ENCODE measurements at places on chromosomes 1 and 21.

GRCh38 chr1:192889082-192889481, 80.2 kb downstream of the RGS2 start:
- no peak for DNase-seq

DNA sequence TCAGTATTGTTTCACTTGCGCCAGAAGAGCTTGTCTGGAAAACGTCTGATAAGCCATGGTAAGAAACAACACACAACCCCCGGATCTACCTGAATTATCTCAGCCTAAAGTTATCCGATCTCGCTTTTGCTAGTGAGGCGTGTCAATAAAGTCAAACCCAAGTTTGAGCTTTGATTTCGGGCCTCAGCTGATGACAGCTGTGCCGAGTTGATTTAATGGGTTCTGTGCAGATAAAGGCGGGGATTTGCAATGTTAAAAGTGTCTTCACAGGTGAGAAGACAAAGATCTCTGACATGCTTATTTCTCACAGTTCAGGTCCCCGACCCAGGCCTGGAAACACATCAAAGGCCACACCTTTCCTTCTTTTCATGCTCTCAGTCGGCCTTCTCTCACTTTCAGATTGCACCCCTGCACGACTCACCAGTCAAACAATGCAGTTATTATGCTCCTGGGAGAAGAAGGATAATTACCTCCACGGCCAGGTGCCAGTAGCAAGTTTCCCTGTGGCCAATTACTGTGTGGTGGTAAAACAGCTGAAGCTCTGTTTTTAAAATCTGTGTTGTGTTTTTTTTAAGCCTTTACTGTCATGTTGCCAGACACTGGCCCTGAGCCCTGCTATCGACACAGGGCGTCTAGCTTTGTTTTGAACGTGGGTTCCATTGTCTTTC, 245.3 kb upstream of the RUNX1 start:
- DNase-seq = no peak

DNA sequence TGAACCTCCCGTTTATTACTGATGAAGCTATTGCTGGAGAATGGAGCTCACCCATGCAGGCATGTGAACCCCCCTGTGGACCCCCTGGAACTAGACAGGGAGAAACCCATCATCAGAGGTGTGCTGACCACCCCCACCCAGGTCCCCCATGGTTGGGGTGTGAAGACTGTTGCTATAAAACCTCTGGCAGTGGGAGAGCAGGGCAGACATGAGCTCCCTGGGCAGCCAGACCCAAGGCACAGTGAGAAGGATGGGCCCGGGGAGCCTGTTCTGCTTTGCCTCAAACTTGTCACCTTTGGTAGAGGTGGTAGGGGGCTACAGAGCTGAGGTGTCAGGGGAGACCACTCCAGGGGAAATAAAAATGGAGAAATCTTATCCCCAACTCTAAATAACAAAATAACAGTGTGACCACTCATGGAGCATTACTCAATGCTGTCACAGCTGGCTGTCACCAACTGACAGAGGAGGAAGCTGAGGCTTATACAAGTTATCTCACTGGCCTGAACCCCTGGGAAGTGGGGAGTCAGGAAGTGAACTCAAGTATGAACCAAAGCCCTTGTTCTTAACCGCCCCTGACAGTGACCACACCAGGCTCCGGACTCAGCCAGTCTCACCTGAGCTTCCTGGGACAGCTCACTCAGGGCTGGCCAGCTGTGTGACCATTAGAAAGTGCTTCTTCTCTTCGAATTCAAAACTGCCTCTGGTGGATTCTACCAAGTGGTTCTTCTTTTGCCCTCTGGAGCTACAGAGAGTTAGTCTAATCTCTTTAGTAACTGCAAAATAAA, 698.8 kb downstream of the MATN1 start:
- no peak for DNase-seq

GRCh38 chr1:239739375-239739774, 352.3 kb upstream of the FMN2 start:
- no peak for DNase-seq

DNA sequence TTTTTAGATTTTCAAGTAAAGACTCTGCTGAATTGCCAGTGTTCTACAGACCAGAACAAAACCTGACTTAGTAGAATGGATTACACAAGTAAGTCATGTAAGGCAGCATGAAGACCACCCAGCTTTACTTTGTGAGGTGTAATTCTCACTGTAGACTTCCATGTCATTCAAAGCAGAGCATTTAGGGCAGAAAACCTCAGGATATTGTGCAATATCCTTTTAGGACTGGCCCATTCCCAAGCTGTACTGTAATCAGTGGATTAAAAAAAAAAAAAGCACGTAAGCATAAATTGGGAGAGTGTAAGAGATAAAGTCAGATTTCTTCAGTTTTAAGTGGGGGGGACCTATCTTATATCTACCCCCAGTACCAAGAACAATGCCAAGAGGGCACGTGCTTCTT, 380.5 kb upstream of the PRMT6 start:
- no peak for DNase-seq
